NCI-H82 (cell line): ENCODE measurements at places on chromosomes 13 and 19.

DNA sequence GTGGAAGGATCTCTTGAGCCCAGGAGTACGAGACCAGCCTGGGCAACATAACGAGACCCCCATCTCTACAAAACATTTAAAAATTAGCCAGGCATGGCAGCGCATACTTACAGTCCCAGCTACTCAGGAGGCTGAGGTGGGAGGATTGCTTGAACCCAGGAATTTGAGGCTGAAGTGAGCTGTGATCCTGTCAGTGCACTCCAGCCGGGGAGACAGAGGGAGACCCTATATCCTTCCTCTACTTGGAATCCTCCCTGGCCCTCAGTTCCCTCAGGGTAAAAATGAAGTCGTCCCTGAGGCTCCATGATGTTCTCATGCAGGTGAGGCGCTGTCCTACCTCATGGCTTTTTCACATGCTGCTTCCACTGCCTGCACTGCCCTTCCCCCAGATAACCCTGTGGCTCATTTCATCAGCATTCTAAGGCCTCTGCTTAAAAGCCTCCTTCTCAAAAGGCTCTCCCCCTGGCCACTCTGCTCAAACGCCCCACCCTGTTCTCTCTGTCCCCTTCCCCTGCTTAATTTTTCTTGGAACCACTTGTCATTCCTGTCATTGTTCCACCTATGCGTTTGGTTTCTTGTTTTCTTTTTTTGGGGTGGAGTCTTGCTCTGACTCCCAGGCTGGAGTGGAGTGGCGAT is 19.2 kb downstream of the DNM2 start:
- DNase-seq = no peak

DNA sequence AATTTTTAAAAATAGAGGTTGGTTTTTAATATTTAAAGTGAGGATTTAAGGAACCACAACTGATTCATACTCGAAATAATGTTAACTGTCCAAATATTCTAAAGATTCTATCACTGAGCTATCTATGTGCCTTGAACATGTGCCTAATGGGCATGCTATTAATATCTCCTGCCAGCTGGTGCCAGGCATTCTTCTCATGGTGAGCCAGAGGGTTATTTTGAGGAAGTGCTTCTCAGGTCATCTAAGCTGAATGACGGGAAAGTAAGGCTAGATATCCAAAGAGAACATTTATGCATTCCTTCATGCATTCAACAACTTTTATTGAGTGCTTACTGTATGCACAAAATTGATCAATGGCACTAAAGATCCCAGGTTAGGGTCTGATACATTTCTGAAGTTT is 138.2 kb downstream of the PIBF1 start:
- no peak for DNase-seq

DNA sequence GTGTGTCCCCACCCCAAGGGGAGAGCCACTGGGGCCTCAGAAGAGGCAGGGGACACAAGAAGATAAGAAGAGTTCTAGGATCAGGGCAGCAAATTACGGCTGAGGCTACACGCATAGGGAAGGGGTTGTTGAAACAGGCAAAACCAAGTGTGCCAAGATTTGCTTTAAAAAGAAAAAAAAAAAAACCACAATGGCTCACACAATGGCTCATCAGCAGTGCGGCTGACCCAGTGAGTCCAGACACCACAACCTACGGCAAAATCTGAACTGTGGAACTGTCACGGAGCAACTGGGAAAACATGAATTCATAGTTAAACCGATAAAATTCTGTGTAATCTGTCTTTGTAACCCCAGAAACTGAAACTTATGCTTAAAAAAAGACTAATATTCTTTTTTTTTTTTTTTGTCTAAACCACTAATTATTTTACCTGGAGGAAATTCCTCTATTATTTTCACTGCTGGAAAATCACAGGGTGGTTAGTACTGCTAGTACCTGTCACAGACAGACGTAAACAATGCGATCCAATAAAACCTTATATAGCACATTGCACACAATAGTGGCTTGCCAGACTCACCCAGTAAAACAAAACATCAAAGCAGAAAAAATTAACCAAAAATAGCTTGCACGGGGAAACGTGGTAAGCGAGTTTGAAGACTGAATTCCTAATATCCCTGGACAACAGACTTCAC is 325.4 kb upstream of the TSHZ3 start:
- DNase-seq = no peak

- DNase-seq = no peak
Observed at GRCh38 chr13:114105521-114106225, 26.8 kb downstream of the RASA3 start.

- peak; percentile 75 for DNase-seq
Observed at GRCh38 chr13:51895906-51896888, 34.4 kb downstream of the CCDC70 start.

GRCh38 chr19:56660381-56661107 is 11.0 kb downstream of the ZNF835 start:
- DNase-seq = peak; percentile 54

DNA sequence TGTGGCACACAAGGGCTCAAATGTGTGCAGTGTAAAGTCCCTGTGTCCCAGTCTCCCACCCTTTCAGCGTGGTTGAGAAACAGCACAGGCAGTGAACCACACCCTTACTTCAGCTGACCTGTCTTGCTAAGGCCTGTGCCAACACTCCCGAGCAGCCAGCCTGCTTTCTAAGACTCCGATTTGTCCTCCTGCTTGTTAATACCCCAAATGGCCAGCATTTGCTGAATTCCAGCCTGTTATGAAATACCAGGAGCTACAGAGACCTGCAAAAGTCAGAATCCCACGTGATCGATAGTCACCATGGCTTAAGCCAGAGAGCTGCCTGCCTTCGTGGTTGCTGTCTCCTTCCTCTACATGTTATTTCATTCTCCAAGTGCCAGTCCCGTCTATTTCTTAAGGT is 200.5 kb downstream of the FGF9 start:
- DNase-seq = no peak

DNA sequence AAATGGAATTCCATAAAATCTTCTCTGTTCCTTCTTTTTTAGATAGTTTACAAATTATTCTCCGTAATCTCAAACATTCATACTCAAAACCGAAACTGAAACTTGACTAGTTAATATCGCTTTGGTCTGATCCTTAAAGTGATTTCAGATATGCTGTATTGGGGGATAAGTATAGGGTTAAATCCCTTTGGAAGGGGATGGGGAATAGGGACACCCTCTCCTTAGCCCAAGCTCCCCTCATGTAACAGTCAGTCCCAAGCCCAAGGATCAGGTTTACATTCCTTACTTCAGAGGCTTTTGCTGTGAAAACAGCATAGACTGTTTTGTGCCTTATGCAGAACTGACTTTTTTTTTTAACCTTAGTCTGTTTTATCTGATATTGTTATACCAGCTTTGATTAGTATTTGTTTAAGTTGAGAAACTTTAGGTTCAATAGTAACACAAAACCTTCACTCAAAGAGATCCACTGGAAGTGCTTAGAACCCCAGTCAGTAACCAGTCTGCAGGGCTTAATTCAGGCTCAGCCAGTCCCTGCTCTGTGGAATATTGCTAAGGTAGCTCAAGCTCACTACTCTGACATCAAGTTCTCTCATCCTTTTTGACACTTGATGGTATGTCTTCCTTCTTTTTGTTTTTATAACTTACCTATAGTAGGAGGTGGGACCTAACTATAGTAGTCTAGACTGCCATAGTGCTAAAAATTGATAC is 10.5 kb downstream of the CDADC1 start:
- no peak for DNase-seq

GRCh38 chr19:8398311-8398771 is 8.2 kb downstream of the RAB11B start:
- DNase-seq = no peak

DNA sequence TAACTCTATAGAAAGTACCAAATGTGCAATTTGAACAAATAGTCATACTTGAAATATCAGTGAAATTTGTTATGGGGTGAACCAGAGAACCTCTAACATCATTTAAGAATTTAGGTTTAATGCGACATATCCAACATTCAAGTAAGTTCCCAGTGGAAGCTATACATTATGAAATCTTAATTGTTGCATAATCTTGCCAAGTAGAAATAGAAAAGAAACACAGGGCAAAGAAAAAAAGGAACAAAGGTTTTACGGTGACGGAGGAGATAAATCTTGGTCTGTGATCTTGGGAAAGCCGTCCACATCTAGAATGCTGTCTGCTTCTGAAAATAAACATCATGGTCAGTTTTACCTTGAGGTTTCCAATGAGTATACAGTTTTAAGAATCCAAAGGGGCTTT is 445.7 kb downstream of the RFC3 start:
- no peak for DNase-seq

GRCh38 chr13:102869948-102870676 is 24.3 kb downstream of the ERCC5 start:
- no peak for DNase-seq

DNA sequence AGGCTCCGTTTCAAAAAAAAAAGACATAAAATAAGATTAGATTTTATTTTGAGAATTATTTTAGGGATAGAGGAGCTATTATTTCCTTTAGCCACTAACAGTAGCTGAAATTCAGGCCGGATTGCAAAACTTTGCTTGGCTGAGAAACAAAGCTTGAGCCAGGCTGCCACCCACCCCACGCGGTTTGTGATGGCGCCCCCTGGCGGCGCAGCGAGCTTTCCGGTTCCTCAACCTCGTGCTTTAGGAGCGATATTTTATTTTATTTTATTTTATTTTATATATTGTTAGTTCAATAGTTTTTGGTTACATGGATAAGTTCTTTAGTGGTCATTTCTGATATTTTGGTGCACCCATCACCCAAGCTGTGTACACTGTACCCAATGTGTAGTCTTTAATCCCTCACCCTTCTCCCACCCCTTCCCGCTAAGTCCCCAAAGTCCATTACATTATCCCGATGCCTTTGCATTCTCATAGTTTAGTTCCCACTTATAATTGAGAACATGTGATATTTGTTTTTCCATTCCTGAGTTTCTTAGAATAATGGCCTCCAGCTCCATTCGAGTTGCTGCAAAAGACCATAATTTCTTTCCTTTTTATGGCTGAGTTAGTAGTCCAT is 19.8 kb upstream of the CEACAM4 start:
- peak; percentile 21 for DNase-seq

GRCh38 chr13:96849091-96849490 is 145.2 kb downstream of the OXGR1 start:
- DNase-seq = no peak

GRCh38 chr19:2055931-2056836 is 5.1 kb upstream of the MKNK2 start:
- no peak for DNase-seq

DNA sequence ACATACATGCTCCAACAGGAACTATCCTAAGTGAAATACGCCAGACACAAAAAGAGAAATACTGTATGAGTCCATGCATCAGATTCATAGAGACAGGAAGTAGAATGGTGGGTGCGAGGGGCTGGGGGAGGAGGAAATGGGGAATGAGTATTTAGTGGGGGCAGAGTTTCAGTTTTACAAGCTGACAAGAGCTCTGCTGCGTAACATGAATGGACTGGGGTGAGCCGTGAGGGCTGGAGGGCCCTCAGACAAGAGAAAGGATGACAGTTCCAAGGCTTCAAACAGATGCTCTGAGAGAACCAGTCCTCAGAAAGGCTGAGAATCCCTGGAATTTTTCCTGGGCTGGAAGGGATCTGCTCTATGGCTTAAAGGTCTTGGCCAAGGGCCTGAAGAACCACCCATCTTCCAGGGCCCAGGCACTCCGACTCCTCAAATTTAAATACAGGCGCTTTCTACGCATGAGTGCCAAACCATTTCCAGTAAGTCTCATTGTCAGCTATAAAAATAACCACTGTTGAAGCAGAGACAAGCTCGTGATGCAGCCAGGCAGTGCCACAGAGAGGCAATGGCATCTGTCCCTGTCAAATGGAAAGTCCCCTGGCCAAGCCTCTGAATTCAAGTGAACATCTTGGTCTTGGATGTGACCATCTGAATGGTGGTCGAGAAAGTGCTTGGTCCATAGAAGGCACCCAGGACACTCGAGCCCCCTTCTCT is 17.5 kb downstream of the KLF2 start:
- DNase-seq = no peak

GRCh38 chr19:20558571-20558970 is 7.0 kb downstream of the ZNF737 start:
- DNase-seq = no peak

- DNase-seq = no peak
Observed at GRCh38 chr19:2805261-2805900, 14.3 kb upstream of the ZNF554 start.
